ENCODE measurements at places on chromosomes 13 and 19.
A peak's percentile ranks its signal among the peaks of the same experiment; 100 is the strongest.

DNA sequence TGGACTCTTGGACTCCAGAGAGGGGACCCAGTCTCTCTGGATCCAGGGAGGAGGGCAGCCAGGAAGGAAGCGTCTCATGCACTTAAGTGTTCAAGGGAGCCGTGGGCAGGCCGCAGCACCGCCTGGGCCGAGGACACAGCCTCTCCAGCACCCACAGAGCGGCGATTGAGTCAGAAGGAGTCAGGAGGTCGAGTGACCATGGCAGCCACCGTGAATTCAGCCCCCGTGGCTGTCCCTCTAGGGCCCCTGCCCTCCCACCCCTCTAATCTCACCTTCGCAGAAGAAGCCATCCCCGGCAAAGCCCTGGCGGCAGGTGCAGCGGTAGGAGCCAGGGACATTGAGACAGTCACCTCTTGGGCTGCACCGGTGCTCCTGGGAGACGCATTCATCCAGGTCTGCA, 38.0 kb downstream of the FBN3 start:
- DNase-seq: no peak

- DNase-seq: no peak
Measured at GRCh38 chr19:4957981-4958380, 10.9 kb upstream of the KDM4B start.

DNA sequence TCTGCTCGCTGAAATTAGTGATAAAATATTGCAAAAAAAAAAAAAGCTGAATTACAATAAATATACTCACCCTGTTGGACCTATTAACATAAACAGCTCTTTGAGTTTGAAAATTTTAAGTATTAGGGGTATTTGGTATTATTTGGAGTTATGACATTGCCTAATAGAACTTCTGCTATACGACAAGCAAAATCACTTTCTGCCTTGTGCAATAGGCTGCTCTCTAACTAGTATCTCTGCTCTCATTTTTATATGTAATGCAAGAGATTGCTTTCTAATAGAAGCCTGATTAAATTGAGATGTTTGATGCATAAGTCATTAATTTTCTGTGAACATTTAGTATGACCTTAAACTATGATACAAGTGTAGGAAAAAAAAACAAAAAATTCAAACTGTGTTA, 5.3 kb downstream of the RGS9BP start:
- no peak for DNase-seq

GRCh38 chr13:28530729-28531076, 35.8 kb upstream of the FLT1 start:
- DNase-seq: peak; percentile 52

GRCh38 chr19:30085394-30085793, 143.4 kb downstream of the URI1 start:
- no peak for DNase-seq

DNA sequence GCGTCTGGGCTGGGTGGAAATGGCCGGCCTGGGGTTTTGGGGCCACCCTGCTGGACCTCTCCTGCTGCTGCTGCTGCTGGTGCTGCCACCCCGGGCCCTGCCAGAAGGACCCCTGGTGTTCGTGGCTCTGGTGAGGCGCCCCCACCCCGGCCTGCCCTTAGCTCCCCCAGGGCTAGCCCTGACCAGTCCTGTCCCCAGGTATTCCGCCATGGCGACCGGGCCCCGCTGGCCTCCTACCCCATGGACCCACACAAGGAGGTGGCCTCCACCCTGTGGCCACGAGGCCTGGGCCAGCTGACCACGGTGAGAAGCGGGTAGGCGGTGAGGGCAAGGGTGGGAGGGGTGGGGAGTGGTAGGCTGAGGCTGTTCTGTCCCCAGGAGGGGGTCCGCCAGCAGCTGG, at the start of gene ACP4:
Gene ACP4 (plus strand): TSS at position 20 of the 400 bp plus-strand sequence. CDS start 0 bp downstream, at position 20.
- DNase-seq: no peak

DNA sequence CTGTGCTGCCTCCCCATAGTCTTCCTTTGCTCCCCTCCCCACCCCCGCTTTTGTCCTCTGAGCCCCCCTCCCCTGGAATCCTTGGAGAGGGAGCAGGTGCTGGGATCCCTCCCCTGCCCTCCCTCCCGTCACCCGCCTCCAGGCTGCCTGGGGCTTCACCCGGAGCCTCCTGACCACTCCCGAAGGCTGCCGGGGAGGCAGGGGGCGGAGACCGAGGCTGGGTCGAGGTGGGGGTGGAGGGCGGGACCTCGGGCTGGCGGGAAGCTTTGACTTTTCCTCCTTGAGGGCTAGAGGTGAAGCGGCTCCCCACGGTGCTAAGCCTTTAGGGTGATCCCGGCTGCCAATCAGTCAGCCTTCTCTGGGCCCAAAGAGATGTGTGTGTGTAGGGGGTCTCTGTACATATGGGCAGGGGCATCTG, 1.5 kb downstream of the KMT5C start:
- peak; percentile 60 for DNase-seq

- DNase-seq: peak; percentile 99
Measured at GRCh38 chr19:34217952-34218817, 36.2 kb upstream of the GARRE1 start.

DNA sequence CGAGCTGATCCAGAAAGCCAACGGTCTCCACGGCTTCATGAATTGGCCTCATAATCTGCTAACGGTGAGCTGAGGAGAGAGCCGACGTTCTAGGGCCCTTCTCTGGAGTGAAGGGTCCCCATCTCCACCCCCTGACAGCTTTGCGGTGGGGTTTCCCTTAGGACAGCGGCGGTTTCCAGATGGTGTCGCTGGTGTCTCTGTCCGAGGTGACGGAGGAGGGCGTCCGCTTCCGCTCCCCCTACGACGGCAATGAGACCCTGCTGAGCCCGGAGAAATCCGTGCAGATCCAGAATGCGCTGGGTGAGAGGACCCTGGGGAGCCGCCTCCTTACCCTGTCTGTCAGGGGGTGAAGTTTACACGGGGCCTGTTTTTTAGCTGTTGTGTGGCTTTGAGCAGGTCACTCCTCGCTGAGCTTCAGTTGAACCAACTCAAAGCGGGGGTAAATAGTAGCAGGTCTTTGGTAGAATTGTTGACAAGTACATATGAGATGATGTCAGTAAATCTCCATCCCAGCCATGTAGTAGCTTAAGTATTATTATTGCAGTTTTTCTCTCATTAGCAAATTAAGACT, 801 bp downstream of the QTRT1 start:
- no peak for DNase-seq

DNA sequence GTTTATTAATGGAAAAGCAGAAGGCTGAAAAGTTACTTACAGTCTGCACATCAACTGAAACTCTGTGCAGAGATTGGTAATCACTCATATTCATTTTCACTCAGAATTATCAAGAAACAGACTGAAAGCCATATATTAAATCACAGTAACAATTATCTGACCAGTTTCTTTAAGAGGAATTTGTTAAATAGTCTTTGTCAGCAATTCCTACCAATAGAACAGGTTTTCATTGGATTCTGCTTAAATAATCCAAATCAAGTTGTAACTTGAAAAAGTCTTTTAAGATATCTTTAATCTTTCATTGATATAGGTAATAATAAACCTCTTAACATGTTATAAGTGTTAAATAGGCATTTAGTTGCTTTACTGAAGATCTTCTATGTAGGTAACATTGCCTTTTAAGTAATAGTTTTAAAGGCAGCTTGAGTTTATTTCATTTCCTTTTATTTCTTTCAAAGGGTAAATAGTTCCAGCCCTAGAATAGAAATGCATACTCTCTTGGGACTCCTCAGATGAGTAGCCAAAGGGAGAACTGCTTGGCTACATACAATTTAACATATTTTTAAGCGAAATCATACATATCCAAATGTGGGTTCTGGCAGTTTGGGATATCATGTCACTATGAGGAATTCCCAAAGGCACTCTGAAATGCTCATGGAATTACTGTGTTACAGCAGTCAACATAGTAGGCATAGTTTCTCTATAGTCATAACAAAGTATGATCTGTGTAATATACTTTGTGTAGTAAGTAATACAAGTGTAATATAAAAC, 326.0 kb upstream of the SPRY2 start:
- no peak for DNase-seq

- no peak for DNase-seq
Measured at GRCh38 chr13:80548915-80549314, 208.0 kb upstream of the SPRY2 start.

- DNase-seq: no peak
Measured at GRCh38 chr13:39767791-39768517, 112.5 kb downstream of the COG6 start.

DNA sequence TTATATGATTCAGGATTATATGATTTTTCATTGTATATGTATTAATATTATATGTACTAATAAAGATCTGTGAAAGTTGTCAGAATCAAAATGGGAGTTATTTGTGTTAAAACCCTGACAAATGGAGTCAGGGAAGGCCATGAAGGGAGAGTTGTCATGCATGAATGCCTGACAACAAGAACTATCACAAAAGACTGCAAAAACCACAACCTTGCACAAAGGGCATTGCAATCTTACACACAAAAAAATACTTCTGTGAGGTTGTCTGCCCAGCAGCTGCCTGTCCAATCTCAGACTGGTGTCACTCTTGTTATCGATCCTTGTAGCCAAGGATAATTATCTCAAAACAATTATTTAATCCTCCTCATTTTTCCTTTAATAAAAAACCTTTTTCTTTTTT, 21.2 kb upstream of the RBM26 start:
- no peak for DNase-seq

- DNase-seq: no peak
Measured at GRCh38 chr19:32403291-32403995, 2.1 kb upstream of the DPY19L3 start.

- no peak for DNase-seq
Measured at GRCh38 chr13:39577203-39577602, 25.8 kb downstream of the LHFPL6 start.

DNA sequence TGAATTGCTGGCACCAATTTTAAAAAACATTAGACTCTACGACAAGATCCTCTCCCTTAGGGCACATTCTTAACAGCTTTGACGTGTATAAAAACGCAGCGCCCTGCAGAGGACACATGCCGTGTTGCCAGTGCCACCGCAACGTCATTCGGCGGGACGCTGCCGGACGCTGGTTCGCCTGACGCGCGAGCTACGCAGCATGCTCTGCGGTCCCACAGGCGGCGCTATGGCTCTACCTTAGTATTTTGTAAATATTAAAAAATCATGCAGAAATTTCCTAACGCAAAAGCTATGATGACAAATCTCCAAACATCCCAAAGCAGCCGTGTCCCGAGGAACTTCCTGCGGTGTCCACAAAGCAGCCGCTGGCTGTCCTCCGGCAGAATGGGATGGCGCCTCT, 4.2 kb upstream of the ADPRHL1 start:
- no peak for DNase-seq

DNA sequence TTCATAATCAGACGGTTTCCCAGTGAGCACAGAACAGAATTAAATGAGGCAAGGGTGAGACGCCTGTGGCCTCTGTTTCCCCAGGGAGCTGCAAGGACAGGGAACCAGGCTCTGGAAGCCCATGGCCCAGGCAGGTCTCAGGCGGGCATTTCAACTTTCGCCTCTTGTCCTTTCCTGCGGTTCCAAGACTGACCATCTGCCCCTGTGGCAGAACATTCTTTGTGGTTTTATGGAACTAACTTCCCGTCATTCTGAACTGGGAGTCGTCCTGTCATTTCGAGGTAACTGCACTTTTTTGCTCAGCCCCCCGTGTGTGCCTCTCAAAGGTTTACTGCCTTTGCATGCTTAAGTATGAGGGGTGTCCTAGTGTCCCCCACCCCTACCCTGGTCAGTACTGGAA, 70.9 kb downstream of the KL start:
- peak; percentile 59 for DNase-seq

DNA sequence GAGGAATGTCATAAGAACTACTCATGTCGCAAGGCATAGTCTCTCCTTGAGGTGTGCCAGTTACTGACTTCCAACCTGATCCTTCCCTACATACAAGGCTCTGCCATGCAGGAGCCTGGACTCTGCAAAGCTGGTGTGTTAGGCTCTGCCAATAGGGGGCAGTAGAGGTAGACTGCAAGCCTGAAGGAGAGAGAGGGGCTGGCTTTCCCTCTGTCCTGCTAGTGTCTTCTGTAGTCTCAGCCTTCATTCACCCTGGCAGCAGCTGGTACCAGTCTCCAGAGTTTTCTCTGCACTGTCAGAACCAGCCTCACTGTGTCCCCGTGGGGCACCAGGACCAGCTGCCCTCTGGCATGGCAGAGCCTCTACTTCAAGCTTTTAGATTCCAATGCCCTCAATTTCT, 14.5 kb downstream of the SHISA2 start:
- DNase-seq: no peak

- no peak for DNase-seq
Measured at GRCh38 chr13:35856084-35856483, 275.1 kb downstream of the DCLK1 start.

- peak; percentile 56 for DNase-seq
Measured at GRCh38 chr19:12994701-12995595, at the start of gene NFIX. NFIX (plus strand) TSS chr19:12995475; CDS start chr19:12995838, 363 bp downstream.

DNA sequence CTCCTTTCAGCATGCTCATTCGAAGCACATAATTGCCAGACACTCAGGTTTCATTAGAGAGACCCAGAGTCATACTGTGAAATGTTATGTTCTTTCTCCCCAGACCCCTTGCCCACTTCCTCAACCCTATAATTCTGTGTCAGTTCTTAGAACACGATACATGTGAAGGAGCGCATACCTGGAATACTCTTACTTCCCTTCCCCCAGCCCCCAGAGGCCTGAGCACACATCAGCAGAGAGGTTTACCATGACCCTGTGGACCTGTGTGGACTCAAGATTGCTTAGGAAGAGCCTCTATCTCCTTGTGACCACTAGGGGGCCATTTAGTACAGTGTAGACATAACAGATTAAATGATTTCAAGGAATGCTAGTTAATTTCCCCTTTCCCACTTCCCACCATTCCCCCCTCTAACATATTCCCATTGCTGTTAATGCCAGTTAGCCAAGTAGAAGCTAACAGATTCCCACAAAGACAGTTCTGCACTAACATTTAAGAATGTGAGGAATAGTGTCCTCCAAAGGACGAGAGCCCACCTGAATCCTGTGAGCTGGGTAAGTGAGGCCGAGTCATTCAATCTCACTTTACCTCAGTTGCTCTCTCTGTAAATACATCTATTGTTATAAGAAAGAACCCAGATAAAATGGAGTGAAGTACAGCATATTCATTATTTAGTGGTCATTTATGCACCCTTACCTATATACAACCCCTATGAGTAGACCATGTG, 154.2 kb upstream of the MAB21L1 start:
- DNase-seq: peak; percentile 64

GRCh38 chr19:33997690-33998089, 174.6 kb upstream of the LSM14A start:
- DNase-seq: no peak

DNA sequence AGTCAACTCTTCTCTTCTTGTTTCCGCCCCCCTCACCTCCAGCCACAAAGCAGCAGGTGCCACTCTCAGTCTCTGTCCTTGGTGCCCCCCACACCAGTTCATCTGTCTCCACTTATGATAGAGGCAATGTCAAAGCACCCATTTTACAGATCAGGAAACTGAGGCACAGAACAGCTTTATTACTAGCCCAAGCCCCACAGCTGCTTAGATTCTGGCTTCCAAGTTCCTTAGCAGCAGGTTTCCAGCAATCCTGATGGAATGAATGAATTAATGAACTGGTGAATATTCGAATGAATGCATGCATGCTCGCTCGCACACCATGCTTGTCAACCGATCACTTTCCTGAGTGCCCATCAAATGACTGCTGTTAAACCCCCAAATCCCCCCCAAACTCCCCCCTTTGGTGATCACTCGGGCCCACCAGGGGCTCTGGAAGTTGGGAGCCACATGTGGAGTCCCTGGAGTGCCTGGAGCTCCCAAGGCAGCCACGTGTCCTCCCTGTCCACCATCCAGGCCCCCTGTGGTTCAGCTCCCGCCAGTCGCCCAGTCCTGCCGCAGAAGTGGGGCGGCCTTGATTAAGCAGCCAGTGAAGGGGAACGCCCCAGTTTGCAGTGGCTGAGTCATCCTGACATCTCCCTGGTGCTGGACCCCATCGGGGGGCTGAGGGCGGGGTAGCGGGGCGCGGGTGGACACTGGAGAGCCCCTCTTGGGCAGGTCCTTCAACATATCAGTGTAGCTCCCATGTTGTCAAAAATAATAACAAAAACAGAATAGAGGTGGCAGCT, 6.8 kb downstream of the PTPRS start:
- no peak for DNase-seq

All from iris pigment epithelial cell (primary cell).